ENCODE measurements at places on chromosomes 6 and 20.
A peak's percentile ranks its signal among the peaks of the same experiment; 100 is the strongest.

- DNase-seq: no peak
Observed at GRCh38 chr6:130518588-130518987, 152.8 kb downstream of the TMEM200A start.

DNA sequence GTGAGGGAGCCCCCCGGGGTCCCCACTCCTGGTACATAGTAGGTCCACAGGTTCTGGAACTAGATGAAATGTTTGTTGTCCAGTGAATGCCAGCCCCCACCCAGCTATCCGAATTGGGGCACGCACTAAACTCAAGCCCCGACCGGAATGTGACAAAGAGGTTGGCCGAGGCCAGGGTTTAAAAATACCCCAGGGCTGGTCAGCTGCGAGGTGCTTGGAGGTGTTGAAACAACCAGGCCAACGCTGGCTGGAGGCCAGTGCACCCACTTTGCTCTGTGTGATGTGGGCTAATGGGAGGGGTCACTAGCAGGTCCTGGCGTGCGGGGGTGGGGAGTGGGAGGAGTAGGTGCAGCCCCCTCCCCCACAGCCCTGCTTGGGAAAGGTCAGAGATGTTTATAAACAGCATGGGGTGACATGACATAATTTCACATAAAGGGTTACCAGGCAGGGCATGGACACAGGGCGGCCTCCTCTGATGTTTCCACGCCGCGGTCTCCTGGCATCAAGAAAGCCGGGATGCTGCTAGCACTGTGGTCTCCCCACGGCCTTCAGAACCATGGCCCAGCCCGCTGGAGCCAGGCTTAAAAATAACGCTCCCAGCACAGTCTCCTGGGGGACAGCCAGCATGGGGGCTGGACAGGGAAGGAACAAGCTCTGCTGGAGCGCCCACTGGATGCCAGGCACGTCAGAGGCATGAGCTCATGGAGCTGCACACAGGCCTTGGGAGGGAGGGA lies 111.2 kb upstream of the PTPN1 start:
- DNase-seq: no peak

- no peak for DNase-seq
Observed at GRCh38 chr20:3313683-3314065, 74.7 kb upstream of the SLC4A11 start.

DNA sequence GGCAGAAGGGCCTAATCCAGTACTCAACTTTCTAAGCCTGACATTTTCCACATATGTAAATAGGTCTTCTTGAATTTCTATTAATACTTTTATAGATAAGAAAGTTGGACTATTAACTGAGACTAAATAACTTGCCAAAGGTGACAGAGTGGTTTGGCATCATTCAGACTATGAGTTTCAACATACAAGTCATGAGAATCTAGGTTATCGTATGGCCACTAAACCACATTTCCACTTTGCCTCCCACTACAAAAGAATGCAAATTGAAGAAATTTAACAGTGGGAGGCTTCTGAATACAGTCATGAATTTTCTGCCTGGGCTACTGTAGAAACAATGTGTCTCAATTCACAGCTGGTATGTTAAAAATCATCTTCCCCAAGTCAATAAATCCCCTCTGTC lies 531.0 kb upstream of the AGPAT4 start:
- no peak for DNase-seq

- DNase-seq: no peak
Observed at GRCh38 chr6:24780206-24780605, 5.5 kb downstream of the GMNN start.

- DNase-seq: no peak
Observed at GRCh38 chr20:38355161-38356012, 9.1 kb downstream of the LBP start.

DNA sequence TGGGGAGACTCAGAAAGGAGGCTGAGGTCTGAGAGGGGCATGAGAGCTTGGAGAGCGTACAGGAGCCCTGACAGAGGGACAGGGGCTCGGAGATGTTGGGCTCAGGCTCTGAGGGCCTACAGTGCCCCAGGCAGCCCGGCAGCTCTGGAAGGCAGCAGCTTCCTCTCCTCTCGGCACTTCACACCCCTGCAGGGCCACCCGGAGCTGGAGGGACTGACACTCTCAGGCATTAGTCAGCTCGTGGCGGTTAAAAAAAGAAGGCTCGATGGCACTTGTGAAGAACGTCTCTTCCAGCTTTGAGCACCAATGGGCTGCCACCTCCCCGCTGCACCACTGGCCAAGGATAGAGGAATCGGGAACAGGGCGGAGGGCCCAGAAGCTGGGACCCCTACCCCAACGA lies 62.6 kb upstream of the SIRPA start:
- DNase-seq: no peak

GRCh38 chr6:27873021-27873940 lies 38.9 kb downstream of the OR2B2 start:
- DNase-seq: peak; percentile 81

DNA sequence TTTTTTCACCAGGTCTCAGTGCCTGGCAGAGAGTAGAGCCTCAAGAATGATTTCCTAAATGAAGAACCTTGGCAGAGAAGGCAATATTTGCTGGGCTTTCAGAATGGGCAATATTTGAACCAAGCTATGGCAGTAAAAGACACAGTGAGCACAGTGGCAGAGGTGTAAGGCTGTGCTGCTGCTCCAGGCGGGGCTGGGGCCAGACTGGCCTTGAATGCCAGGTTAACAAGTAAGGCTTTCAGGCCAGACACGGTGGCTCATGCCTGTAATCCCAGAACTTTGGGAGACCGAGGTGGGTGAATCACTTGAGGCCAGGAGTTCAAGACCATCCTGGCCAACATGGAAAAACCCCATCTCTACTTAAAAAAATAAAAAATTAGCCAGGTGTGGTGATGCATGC lies 8.5 kb upstream of the MYL9 start:
- no peak for DNase-seq

- DNase-seq: no peak
Observed at GRCh38 chr6:155014670-155015300, 19.7 kb downstream of the TIAM2 start.
